Activated CD4-positive, alpha-beta T cell treated with anti-CD3 and anti-CD28 coated beads for 4 hours (primary cell): ENCODE measurements at places on chromosomes 1 and 21.

DNA sequence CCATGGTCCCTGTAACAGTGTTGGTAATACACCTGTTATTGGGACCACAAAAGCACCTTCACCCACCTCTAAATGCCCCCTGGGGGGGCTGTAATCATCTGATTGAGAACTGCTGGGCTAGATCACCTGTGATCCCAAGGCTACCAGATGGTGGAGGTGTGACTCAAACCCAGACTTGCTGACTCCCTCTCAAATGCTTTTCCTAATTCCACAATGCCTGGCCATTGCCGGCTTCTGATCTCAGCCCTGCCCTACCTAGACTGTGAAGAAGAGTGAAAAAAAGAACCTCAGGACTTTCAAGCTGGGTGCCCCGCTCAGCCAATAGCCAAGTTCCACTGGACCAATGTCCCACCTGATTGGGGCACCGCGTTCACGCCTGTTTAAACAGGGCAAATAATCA, 9.6 kb downstream of the TMEM9 start:
- no peak for DNase-seq

- no peak for DNase-seq
Observed at GRCh38 chr21:14903172-14903865, 161.5 kb downstream of the NRIP1 start.

- DNase-seq, result no peak
Observed at GRCh38 chr21:22244516-22244915, 1246.3 kb downstream of the NCAM2 start.

- DNase-seq, result no peak
Observed at GRCh38 chr1:201383647-201384405, 6.3 kb upstream of the TNNT2 start.

DNA sequence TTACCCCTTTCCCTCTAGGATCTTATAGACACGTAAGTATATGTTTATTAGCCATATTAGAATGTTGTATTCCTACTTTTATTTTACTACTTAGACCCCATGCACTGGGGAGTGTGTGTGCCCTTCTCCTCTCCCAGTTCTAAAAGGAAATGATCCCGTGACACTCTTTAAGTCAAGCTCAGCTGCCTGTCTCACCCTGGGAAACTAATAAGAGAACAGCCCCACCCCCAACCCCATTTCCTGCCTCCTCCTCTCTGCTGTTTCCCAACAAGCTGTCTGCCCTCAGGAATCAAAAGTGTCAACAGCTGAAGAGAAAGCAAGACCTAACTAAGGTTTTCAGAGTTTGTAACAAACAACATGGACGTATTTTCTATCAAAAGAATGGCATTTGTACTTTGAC, 92.6 kb upstream of the VAV3 start:
- no peak for DNase-seq

- no peak for DNase-seq
Observed at GRCh38 chr1:47405697-47406096, 10.4 kb upstream of the FOXE3 start.

DNA sequence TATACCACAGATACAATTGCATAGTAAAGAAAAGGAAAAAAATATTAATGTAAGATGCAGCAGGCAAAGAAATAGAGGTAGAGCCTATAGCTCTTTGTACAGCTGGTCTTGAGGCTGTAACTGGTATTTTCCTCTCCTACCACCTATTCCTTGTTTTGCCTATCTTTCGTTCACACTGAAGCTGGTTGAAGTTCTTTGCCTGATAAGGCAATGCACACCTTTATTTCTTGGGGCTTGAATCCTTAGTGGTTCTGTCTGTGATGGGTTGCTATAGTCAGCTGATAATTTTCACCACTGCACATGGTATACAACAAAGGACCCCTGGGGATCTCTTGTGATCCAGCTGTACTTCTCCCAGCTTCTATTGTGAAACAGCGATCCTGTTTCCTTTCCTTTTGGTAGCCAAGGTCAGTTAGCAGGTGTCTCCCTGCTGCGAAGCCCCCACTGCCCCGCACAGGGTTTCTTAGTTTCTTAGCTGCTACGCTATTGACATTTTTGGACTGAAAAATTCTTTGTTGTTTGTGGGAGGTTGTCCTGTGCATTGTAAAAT, 9.9 kb upstream of the TSNAX start:
- DNase-seq, result no peak

DNA sequence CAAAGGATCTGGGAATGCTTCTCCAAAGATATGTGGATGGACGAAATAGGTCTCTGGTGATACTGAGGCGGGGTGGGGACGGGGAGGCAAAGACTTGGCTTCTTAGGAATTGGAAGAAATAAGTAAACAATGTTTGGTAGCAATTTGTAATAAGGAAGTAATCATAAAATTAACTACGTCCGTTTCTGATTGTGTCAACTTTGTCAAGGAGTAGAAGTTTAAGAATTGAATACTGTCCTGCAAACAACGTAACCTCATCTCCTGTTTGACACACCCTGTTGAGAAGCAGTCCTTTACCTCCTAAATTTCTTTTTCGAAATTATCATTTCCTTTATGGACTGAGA, 471 bp downstream of the POLR3C start:
- no peak for DNase-seq

DNA sequence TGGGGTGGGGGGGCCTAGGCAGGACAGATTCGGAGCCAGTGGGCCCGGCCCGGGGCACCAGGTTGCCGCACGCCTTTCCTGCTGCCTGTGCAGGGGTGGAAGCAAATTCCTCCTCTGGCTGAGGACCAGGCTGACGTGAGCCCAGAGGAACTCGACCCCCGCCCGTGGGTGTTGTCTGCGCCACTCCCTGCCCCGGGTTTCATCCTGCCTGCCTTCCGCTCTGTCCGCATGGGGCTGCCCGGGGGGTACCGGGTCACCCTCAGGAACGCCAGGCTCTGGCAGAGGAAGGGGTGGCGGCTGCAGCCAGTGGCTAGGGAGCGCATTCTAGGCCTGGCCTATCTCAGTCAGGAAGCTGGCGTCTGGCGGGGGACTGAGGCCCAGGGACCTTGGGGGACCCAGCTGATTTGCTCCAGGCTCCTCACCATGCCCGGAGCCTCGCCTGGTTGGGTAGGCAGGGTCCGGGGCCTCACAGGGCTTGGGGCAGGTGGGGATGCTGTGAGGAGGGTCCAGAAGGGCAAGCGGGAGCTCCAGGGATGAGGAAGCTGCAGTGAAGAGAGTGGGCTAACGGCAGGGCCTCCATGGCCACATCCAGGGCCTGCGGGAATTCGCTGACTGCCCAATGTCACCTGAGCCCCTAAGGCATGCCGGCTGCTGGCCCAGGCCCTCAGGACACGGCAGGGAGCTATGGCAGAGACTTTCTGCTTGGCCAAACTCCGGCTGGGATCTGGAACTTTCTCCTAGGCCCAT, 2.4 kb upstream of the IBA57 start:
- no peak for DNase-seq

- DNase-seq, result no peak
Observed at GRCh38 chr1:238177351-238177750, 286.6 kb upstream of the ZP4 start.

GRCh38 chr1:74271503-74271902, 36.3 kb downstream of the TNNI3K start:
- DNase-seq, result no peak

- no peak for DNase-seq
Observed at GRCh38 chr1:37317870-37318467, 156.4 kb upstream of the ZC3H12A start.

DNA sequence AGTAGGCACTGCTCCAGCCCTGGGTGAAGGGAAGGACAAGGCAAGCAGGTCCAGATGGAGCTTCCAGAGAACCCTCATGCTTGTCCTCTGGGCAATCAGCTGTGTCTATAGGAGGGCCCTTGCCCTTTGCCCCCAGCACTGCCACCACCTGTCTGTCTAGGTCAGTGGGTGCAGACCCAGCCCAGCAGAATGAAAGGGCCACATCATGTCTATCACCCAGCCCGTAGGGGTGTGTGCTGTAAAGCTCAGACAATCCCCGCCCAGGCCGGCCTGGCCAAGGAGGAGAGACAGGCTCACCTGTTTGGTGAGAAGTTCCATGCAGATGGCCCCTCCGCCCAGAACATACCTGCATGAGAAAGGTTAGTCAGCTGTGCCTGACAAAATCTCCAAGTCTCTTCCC, 7.0 kb downstream of the UBE2Q1 start:
- DNase-seq, result no peak

- DNase-seq, result no peak
Observed at GRCh38 chr1:17365293-17365692, 6.7 kb upstream of the PADI6 start.

DNA sequence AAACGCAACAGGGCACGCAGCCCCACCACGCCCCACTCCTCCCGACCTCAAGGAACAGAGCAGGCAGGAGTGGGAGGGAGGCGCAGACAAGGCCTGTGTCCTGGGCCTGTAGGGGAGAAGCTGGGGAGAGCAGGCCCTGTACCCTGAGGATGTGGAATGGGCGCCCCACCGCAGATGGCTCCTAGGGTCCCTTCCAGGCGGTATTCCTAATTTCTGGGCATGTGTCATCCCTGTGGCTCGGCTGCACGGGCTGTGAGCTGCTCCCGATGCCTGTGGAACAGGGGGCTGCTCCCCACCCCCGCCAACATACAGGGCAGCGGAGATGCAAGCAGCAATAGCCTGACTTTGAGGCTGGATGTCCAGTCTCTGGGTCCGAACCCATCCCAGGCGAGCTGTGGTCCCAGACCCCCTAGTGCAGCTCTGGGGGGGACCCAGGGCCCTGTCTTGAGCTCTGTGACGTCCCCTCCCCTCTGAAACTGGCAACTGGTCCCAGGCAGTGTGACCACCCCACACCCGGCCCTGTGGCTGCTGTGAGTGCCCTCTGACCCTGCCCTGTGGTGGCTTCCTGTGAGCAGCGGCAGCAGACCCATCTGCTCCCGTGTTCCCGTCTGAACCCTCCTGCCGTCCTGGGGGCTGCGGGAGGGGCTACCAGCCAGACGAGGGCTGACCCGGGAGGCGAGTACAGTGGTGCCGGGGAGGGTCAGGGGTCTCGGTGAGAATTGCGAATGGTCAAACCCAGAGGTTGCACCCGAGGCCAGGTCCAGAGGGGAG, 13.9 kb upstream of the COL6A2 start:
- DNase-seq, result no peak

GRCh38 chr1:152630596-152630995, 7.7 kb upstream of the LCE3A start:
- DNase-seq, result no peak

GRCh38 chr1:241934866-241935265, 22.7 kb upstream of the BECN2 start:
- DNase-seq, result no peak

DNA sequence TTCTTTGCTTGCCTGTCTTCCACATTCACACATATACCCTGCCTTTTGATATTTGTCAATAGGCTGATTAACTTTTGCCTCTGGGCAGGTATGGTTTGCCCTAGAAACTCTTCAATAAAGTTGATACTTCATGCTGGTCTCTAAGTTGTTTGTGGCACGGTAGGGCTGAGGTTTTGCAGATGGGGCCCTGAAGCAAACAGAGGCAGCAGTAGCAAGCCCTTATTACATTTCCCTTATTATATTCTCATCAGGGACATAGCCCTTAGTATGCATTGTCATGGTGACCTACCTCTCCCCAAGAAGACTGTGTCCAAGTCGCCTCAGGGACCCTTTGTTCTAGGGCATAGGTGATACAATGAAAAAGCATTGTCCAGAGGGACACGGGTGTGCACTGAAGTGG, at the start of gene OR6P1:
Gene OR6P1 (minus strand): TSS at position 101 of the 400 bp plus-strand sequence. CDS start 6,976 bp downstream, outside the sequence.
- no peak for DNase-seq

DNA sequence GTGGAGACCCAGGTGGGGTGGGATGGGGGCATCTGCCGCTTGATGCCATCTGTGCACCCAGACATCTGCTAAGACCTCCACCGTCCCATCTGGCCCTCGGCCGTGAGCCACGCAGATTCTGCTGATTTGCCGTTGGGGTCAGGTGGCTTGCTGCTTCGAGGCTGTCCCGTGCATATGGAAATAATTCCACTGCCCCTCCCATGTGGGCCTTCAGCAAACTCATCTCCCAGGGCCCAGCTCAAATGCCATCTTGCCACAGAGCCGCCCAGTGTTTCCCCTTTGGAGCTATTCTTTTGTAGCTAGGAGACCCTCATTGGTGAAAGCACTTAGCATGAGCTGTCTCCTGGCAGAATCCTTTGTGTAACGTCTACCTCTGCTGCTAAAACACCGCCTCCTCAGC, 99.8 kb downstream of the KAZN start:
- DNase-seq, result no peak

DNA sequence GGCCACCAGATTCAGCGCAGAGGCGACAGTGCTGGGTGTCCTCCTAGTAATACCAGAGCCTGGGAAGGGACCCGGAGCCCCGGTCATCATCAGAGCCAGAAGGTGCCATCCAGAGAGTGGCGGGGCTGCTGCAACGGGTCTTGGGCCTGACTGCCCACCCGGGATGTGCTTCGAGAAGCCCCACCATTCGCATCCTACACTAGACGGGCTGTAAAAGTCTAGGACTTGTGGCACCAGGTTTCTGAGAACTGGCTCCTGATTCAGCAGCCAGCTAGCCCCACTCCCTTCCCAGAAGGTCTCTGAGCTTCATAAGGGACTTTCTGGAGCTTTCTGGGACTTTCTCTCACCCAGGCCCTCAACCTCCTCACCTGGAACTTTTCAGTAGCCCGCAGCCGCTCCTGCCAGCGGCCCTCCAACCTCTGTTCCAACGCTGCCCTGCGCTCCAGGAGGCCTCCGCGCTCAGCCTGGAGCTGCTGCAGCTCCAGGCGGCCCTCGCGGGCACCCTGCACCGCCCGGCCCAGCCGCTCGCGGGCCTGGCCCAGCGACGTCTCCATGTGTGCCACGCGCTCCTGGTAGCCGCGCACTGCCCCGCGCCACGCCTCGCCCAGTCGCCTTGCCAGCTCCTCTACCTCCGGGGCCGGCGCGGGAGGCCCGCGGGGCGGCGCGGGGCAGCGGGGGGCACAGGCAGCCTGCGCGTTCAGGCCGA, 940 bp downstream of the NES start:
- no peak for DNase-seq

- no peak for DNase-seq
Observed at GRCh38 chr1:54421101-54421504, 14.9 kb upstream of the SSBP3 start.

DNA sequence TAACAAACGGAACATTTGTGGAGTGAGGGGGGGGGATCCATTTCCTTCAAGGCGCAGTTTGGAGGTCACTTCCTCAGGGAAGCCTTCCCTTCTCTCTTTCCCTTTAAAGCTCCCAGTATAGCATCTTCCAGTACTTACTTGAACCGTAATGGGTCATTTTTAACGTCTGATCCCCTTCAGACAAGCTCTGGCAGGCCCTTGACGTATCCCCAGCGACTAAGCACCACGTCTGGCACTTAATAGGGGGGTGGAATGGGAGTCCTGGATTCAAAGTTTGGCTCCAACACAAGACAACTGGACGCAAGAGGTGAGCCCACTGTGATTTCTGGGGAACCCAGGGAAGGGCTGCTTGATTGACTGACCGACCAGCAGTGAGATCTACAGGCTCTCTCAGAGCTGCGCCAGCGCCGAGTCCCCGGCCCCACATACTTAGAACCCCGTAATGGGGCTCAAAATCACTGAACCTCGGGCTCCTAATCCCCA, 441 bp downstream of the YARS1 start:
- no peak for DNase-seq

GRCh38 chr1:105544475-105544874, 1512.0 kb upstream of the PRMT6 start:
- DNase-seq, result no peak

DNA sequence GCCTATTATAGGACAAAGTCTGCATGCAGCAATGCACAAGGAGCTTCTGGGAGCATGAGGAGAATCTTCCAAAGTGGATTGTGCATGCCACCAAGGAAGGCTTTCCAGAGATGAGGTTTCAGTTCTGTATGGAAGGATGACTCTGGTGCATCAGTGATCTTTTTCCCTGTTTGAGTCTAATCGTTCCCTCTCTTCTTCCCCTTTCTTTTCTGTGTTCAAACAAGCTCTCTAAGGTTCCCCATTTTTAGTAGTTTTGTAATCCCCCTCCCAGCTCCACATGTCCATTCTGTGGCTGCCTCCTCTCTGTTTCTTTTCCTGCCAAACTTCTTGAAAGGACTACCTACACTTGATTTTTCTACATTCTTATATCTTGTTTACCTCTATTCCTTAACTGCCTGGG, 43.3 kb upstream of the USP25 start:
- DNase-seq, result no peak
